ENCODE measurements at places on chromosomes 11 and 22.
A peak's percentile ranks its signal among the peaks of the same experiment; 100 is the strongest.

- DNase-seq = no peak
Observed at GRCh38 chr22:25953919-25954318, 211.9 kb downstream of the MYO18B start.

GRCh38 chr22:46971099-46971763 lies 208.8 kb downstream of the TBC1D22A start:
- peak; percentile 47 for DNase-seq

- DNase-seq = no peak
Observed at GRCh38 chr22:44057401-44057987, 33.4 kb downstream of the PARVB start.

GRCh38 chr11:88352139-88352538 lies 14.6 kb upstream of the CTSC start:
- peak; percentile 82 for DNase-seq

GRCh38 chr11:33868647-33869461 lies 23.0 kb downstream of the LMO2 start:
- DNase-seq = peak; percentile 27

- peak; percentile 52 for DNase-seq
Observed at GRCh38 chr11:114061048-114061680, 1.7 kb downstream of the ZBTB16 start.
